Panc1 (cell line): ENCODE measurements at places on chromosomes 7 and 10. TPM values are rescaled to one million over a fixed set of nuclear protein-coding genes. Genes with fewer than 3 reads are reported as not detected.

The ZNF775 gene
- 14.7 TPM for total RNA-seq

The PNLIP gene
- 1.5 TPM for total RNA-seq

The PTCD1 gene
- total RNA-seq = 15.0 TPM

The ENO4 gene
- total RNA-seq = 0.15 TPM

The ICA1 gene
- total RNA-seq = 1.1 TPM

The FRMPD2 gene
- total RNA-seq = not detected

The PHYH gene
- 41.3 TPM for total RNA-seq

The TUBAL3 gene
- not detected for total RNA-seq

The NODAL gene
- not detected for total RNA-seq

The UCMA gene
- total RNA-seq = not detected

The TCAF2 gene
- 0.28 TPM for total RNA-seq

DNA sequence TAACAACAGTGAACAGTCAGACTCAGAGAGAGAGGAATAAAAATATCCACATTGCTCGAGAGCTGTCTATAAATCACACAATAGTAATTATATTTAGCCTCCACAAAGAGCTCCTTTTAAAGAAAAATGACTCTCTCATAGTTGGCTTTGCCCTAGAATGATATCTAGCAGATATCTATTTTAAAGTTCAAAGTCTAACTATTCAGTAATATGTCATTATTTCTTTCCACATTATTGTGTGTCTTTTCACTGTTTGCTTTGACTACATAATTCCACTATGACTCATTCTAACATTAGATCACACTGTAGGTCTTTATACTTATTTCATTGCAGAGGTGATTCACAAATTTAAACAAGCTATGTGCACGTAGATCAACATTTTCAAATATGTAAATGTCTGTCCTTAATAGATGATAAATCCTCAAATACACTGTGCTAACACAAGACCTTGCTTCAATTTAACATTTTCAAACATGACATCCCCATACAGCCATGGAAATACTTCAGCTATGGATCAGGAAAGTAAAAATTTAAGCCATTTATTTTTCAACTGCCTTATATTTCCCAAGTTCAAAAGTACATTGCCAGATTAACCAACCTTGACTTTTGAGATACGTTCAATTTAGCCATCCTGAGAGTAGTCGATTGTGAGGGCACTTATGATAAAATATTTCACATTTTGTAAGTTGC lies 99.9 kb upstream of the AKR1E2 start:
- peak; percentile 91 for DNase-seq

GRCh38 chr7:99453105-99453504 lies 12.9 kb downstream of the ATP5MF start:
- no peak for DNase-seq

DNA sequence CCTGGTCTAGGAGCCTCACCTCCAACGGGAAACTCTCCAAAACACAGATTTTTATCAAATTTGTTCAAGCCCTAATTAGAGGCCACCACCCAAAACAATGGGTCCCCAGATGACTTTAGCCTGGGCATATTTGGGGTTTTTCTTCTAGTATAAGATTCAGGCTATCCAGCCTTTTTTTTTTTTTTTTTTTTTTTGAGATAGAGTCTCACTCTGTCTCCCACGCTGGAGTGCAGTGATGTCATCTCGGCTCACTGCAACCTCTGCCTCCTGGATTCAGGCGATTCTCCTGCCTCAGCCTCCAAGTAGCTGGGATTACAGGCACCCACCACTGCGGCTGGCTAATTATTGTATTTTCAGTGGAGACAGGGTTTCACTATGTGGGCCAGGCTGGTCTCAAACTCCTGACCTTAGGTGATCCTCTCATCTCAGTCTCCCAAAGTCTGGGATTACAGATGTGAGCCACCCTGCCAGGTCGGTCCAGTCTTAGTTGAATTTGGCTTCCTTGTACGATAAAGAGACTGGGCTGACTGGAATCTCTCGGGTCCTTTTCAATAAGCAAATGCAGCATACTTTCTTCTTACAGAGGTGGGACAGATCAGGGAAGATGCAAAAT lies 91.4 kb upstream of the KLF6 start:
- DNase-seq = no peak

- DNase-seq = no peak
These were observed 89.2 kb downstream of the KBTBD2 start for GRCh38 chr7:32802305-32802910.

- no peak for DNase-seq
These were observed 407.3 kb downstream of the RPS24 start for GRCh38 chr10:78441010-78441409.

DNA sequence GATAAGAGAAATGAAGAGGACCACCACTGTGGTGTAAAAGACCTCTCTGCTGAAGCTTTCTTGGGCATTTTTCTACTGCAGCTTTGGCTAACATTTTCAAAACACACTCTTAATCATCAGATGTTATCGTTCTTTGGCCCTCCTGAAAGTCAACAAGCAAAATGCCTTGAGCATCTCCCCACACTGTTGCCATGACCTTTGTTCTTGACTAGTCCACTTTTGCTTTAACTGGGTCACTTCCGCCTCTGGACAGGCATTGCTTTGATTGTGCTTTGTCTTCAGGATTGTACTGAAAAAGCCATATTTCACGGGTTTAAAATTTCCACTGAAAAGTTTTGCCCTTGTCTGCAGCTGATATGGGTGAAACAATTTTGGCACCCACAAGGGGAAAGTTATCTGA lies 107.8 kb upstream of the CXCL12 start:
- no peak for DNase-seq

DNA sequence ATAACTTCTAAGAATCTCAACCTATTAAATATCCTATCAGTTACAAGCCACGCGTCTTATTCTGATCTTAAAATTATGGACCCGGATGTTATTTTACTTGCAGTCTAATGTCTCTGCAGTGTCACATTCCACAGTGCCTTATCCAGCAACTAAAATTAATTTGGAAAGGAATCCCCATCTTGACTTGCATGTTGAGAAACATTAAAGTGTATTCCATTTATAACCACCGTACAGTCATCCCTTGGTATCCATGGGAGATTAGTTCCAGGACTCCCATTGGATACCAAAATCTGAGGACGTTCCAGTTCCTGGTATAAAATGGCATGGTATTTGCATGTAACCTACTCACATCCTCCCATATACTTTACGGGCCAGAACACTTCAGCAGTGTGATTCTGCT lies 194.7 kb downstream of the ARHGAP21 start:
- no peak for DNase-seq

GRCh38 chr7:25073451-25073850 lies 51.6 kb downstream of the CYCS start:
- DNase-seq = no peak

GRCh38 chr10:81873231-81873931 lies 1.6 kb upstream of the NRG3 start:
- DNase-seq = no peak

GRCh38 chr7:110564246-110564645 lies 526.7 kb upstream of the LRRN3 start:
- no peak for DNase-seq

- no peak for DNase-seq
These were observed at the start of gene C10orf53 for GRCh38 chr10:49679480-49679893. TSS of gene C10orf53 (plus strand) at chr10:49679651. CDS start at chr10:49679698, 47 bp downstream.

DNA sequence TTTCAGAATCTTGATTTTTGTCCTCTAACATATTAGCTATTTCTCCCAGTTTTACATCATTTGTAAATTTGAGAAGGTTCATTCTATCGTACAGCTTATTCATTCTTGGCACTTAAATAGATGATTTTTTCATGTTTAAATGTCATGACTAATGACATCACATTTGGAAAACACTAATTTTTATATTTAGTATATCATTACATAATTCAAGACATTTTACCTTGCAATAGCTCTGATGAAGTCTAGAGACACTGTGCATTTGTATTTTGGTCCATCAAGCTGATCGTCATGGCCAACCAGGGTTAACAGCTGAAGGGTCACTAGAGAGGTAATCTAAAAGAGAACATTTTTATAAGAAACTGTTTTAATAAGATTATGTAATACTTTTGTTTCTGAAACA lies 71.3 kb downstream of the ORC5 start:
- DNase-seq = no peak

DNA sequence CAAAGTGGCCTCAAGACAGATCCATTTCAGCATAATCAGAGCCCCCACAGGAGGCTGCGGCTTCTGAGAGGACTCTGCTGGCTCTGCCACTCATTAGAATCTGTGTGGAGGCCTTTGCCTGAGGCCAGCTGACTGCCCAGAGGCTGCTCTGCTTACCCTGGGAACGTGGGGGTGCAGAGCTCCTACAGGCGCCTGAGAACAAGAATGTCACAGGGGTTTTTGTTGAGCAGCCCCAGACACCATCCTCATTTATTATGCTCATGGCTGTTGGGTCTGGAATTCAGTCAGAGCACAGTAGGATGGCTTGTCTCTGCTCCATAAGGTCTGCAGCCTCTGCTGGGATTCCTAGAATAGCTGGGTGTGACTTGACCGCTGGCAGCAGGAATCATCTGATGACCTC lies 101.8 kb upstream of the GDF10 start:
- DNase-seq = no peak

- no peak for DNase-seq
These were observed 151.9 kb downstream of the NEURL1 start for GRCh38 chr10:103645141-103646054.

DNA sequence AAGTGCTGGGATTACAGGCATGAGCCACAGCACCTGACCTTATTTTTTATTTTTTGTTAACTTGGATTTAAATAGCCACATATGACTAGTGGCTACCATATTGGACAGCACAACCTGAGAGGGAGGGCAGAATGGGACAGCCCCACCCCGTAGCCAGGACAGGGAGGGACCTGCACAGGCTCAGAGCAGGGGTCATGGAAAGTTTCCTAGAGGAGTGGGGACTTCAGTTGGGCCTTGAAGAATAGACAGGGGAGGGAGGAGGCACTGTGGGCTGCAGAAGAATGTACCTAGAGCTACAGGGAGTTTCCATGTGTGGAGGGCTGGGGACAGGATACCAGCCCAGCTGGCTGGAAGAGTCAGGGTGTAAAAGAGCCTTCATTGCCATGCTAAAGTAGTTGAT lies 8.8 kb downstream of the TRIM8 start:
- DNase-seq = no peak

- no peak for DNase-seq
These were observed 451.3 kb upstream of the MBL2 start for GRCh38 chr10:53223851-53224250.

- DNase-seq = no peak
These were observed 192.6 kb upstream of the CXCL12 start for GRCh38 chr10:44577533-44577932.

- DNase-seq = no peak
These were observed 1156.0 kb upstream of the LRRTM3 start for GRCh38 chr10:65769828-65770227.

DNA sequence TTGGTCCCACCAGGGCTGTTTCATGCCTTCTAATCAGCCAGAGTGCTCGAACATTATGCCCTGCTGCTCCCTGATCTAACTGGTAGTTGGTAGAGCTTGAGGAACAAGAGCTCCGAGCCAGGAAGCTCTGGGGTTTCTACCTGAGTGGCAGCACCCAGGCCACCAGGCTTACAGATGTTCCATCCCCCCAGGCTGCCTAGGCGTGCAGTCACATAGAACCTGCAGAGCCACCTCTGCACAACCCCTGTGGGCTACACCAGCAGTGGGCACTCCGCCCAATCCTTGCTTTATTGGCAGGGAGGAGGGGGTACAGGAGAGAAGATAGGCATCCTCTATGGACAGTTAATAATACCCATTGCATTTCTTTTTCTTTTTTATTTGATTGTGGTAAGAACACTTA lies 21.8 kb downstream of the MAP3K8 start:
- no peak for DNase-seq
